GM03348 (cell line): ENCODE measurements at places on chromosomes 4 and X.

DNA sequence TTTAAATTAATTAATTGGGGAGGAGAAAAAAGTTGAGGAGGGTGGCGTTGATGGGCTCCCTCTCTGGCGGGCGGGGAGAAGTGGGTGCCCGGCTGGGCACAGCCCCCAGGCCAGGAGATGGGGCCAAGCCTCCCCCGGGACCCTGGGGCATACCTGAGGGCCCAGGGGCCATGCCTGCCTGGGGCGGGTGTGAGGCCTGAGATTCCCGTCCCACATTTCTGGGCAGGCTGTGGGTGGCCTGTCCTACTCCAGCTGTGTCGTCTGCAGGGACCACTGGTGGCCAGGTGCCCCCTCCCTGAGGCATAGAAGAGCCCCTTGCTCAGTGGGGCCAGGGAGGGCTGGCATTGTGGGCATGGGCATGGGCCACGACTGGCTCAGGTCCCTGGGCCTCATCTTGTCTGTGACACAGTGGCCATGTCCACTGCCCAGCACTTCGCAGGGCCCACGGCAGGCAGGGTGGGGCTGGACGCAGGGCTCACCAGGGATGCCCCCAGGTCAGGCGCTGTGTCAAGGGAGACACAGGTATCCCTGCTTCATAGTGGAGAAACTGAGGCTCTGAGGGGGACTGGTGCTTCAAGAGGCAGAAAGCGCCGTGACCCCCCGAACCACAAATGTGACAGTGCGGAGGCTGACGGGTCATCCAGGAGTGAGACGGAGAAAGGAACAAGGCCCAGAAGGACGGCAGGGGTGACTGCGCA lies 60.1 kb downstream of the FAM53A start:
- DNase-seq: no peak

GRCh38 chr4:133943081-133943480 lies 258.5 kb downstream of the PABPC4L start:
- no peak for DNase-seq

DNA sequence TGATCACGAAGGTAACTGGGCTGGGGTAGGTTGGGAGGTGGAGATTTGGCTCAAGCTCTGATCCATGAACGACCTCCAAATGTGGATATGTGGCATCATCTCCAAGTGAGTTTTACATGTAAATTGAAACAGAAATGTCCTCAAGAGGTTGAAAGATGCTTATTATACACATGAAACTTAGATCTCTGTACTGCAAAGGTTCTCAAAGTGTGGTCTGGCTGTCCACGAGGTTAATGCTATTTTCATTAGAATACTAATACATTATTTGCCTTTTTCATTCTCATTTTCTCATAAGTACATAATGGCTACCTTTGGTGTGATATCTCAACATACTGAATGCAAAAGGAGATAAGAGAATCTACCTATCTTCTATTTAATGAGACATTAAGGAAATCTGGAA lies 198.2 kb downstream of the RASL11B start:
- no peak for DNase-seq

DNA sequence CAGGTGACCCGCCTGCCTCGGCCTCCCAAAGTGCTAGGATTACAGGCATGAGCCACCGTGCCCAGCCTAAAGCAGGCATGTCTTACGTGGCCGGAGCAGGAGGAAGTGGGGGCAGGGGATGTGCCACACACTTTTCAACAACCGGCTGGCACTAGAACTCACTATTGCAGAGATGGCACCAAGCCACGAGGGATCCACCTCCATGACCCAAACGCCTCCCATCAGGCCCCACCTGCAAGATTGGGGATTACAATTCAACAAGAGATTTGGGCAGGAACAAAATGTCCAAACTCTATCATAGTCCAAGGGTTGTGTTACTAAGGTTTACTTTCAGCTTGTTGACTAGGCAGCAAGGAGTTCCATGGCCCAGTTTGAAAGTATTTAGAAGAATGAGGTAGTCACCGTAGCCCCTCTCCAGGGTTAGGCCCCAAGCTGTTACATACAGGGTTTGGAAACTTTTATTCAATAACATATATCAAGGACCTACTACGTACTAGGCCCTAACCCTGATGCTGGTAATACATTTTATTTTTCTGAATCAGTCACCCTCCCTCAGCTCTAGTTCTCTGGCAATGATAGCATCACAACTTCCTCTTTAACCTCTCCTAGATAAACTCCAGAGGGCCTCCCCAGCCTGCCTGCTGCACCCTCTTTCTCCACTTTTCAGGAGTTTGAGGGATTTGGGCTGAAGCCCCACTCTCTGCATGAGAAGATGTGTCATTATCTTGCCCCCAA lies 18.0 kb upstream of the TBC1D14 start:
- no peak for DNase-seq

GRCh38 chr4:159150821-159151390 lies 48.0 kb downstream of the RAPGEF2 start:
- DNase-seq: no peak

DNA sequence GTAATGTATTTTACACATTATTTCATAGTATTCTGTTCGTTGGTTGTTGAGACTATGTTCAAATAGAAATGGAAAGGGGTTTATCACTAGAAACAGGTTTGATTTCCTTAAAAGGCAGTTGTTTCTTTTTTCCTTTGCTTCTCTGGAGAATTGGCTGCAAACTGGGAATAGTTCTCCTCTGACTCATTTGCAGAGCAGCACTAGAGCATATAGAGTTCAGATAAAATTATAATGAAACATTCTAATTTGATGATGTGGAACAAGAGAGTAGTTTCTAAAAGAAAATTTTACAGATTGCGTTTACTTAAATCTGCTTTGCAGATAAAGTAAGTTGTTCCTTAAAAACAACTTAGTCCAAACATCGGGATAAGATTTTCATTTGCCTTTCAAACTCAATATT lies 29.7 kb downstream of the SYNPO2 start:
- peak; percentile 73 for DNase-seq

DNA sequence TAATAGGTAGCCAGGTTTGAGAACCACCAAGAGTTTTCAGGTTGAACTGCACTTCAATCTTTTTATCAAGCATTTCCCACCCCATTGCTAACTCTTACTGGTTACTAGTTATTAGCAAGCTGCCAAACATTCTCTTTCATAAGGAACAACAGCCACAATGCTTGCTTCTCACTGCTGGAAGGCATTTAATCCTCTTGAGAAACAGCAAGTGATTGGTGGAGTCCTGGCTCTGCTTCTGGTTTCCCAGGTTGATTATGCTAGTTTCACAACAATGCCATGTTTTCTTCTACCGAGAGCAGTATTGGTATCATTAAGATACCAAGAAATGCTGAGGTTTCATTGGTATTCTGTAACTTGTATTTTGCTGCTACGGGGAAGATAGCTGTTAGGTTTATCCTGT lies 32.2 kb upstream of the TXLNG start:
- DNase-seq: no peak

- DNase-seq: no peak
These were observed 93.0 kb downstream of the SMARCA5 start for GRCh38 chr4:143606480-143606879.

DNA sequence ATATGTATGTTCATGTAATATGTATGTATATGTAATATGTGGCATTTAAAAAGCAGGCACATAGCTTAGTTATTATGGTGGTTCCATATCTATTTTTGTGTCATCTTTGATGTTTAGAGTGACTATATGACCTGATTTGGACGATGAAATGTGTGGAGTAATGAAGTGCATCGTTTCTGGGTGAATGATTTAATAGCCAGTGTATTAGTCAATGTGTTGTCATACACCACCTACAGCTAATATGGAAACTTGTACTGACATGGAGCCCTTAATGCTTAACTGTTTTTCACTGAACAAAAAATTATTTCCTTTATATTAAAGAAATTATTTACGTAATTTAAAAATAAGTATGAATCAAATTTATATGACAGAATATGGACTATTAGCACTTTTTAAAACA lies 292.3 kb upstream of the FSTL5 start:
- no peak for DNase-seq

DNA sequence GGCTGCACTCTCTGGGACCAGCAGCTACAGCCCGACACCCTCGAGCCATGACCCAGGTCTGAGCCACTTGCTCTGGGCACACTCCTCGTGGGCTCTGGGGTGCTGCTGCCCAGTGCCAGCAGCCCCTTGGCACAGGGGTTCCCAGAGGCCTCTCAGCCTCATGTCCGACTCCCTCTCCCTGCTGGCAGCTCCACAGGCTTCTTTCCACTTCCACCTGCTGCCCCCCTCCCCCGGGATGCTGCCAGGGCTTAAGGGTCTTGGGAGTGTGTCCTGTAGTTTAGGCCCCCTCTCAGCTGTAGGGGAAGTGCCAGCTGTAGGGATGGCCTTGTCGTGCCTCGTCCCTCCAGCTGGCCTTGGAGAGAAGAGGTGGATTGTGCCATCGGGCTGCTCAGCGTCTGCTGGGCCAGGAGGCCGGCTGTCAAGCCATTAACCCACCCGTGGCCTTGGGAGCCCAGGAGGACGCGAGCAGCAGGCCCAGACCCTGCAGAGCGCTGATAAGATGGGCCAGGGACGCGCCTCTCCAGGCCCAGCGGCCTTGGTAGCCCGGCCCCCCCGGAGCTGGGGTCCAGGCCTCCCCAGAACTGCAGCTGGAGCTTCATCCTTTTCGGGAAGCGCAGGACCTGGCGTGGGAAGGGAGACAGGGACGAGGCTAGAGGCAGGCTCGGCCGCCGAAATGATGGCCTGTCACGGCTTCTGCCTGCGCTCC lies 1.0 kb upstream of the USP27X start:
- DNase-seq: no peak

GRCh38 chr4:62288808-62289541 lies 1088.8 kb downstream of the ADGRL3 start:
- no peak for DNase-seq

- DNase-seq: no peak
These were observed 23.2 kb upstream of the ANOS1 start for GRCh38 chrX:8755116-8755515.

- DNase-seq: no peak
These were observed 7.6 kb downstream of the SPIN3 start for GRCh38 chrX:56987741-56988140.

GRCh38 chr4:184317234-184317918 lies 99.7 kb upstream of the ENPP6 start:
- no peak for DNase-seq

DNA sequence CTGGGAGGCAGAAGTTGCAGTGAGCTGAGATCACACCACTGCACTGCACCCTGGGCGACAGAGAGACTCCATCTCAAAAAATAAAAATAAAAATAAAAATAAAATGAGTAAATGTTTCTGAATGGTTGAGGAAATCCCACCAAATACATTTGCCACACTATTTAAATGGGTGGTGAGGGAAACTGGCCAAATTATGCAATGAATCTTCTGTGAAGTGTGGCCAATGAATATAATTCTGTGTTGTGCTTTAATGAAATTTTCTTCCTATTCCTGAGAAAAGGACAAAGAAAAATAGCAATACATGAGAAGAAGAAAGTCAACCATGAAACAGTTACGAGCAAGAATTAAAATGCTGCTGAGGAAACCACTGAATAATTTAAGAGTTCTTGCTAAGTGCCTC lies 69.9 kb downstream of the CAMK2D start:
- DNase-seq: no peak

- peak; percentile 20 for DNase-seq
These were observed 238.3 kb downstream of the DCLK2 start for GRCh38 chr4:150316332-150317205.

DNA sequence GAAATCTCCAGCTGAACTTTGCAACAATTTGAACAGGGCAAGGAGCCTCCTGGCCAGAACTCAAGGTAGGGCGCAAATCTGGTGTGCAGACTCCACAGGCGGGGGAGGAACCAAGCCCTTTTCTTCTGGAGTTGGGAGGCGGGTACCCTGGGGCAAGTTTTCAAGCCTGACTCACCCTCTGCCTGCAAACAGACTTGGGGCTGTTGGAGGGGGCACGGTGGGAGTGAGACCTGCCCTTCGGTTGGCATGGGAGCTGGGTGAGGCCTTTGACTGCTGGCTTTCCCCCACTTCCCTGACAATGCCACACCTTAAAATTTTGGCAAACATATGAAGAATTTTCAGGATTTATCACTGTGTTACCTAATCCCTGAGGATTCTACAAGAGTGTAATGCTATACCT lies 709.8 kb upstream of the DIAPH2 start:
- DNase-seq: no peak

- DNase-seq: no peak
These were observed 12.6 kb downstream of the NOCT start for GRCh38 chr4:139028191-139028661.

DNA sequence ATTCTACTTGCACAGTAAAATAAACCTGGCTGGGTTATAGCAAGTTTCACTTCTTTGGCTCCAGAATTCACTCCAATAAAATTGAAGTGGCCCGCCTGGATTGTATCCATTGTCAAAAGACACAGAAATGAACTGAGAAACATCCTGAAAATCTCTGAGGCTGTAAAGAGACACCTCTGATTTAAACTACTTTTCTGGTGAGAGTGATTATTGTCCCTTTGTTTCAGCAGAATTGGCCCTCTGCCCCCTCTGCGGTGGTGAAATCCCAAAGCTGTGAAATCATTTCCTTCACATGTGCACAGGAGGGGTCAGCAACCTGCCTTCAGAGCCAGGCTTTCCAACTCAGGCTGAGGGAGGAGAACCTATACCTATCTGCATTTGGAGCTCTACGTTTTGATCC lies 23.0 kb downstream of the GAB3 start:
- peak; percentile 22 for DNase-seq

- peak; percentile 44 for DNase-seq
These were observed 235.1 kb upstream of the TAPT1 start for GRCh38 chr4:16461362-16461761.

DNA sequence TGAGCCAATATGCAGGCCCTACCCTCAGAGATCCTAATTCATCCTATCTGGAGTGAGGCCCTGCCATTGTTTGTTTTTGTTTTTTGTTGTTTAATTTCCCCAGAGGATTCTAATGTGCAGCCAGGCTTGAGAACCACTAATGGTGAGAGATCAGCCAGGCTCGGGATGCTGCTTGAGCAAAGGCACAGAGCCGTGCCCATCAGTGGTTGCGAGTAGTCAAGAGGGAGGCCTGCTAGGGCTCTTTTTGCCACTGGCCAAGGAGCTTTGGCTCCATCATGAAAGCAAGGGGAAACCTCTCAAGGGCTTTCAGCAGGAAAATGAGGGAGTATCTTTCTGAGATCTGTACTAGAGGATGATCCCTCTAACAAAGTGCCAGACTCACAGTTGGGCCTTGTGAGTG lies 2.7 kb downstream of the TCEANC start:
- DNase-seq: no peak

GRCh38 chr4:126479709-126480108 lies 1153.0 kb upstream of the INTU start:
- no peak for DNase-seq

- peak; percentile 36 for DNase-seq
These were observed 1.3 kb upstream of the OTUD5 start for GRCh38 chrX:48958635-48959094.

DNA sequence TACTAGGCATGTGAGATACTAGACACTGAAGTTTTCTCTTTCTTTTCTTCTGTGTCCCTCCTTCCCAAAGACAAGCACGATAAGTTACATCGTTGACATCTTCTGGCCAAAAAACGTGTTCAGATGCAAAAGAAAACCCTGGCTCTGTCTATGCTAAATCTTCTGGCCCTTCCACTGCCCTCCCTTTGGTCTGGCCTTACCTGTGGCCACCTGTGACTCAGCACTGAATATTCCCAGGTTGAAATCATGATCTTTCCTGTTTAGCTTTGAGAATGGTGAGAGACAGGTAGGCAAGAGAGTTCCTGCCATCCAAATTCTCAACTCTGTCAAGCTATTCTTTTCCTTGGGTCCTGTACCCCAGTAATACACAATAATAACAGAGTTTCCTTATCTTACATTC lies 12.3 kb downstream of the CLCN5 start:
- no peak for DNase-seq

GRCh38 chr4:90572996-90573395 lies 445.8 kb downstream of the CCSER1 start:
- no peak for DNase-seq

- no peak for DNase-seq
These were observed 100.6 kb downstream of the ADRA2C start for GRCh38 chr4:3866813-3867129.
